ENCODE measurements at places on chromosomes 12 and 14.

DNA sequence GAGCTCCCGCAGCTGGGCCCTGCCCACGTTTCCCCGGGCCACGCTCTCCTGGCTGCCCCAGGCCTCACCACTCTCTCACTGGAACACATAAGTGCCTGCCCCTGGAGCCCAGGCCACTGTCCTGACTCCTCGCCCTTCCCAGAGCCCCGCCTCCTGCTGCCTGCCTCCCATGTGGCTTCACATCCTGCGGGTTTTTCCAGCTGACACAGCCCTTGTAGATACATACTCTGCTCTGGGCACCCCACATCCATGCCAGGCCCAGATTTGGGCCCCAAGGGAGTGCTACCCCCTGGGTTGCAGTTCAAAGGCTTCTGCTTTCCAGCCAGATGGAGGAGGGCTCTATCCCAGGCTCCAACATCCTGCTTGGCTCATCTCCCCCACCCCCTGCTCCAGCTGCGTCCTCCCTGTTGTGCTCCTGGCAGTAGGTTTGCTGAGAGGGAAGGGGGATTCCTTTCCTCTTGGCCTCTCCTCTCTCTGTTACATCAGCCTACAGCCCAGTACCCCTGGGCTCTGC is 60.1 kb downstream of the TSPAN9 start:
- no peak for DNase-seq

DNA sequence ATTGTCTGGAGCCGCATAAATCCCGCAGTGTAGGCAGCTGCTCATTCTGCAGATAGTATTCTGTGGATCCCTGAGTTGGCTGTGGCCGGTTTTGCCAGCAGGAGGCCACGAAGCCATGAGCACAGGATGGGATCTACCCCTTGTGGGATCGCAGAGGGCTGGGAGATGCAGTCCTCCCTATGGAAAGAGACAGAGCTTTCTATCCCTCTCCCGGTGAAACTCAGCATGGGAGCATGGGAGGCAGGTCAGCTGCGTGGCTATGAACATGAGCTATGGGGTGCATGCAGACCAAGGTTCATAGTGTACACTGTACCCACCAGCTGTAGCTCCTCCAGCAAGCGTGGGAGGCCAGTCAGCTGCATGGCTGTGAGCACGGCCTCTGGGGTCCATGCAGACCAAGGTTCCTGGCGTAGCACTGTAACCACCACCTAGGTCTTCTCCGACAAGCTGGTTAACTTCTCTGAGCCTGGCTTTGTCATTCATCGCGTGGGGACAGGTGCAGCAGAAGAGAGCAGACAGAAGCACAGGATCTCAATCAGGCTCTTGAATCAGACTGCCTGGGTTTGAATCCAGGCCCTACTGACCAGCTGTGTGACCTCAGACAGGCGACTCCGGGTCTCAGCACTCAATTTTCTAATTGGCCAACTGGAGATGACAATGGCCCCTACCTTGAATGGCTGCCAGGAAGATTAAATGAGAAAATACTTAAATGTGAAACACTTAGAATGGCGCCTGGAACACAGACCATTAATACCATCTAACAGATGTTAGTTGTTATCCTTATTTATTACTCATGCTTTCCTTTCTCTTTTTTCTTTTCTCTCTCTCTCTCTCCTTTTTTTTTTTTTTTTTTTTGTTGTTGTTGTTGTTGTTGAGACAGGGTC is 6.0 kb downstream of the BDKRB1 start:
- no peak for DNase-seq

DNA sequence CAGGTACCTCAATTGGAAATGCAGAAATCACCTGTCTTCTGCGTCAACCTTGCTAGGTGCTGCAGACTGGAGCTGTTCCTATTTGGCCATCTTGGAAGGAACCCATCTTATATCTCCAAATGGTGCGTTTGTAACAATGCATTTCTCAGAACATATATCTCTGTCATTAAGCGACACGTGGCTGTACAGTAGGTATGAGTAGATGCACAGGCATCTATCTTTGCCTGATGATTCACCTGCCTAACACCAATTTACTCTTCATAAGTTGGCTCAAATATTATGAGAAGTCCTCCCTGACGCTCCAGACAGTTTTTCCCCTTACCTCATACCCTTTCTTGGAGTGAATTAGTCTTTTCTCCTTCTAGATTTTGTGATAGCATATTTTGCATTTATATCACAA is 44.2 kb downstream of the GPR137C start:
- DNase-seq: no peak

DNA sequence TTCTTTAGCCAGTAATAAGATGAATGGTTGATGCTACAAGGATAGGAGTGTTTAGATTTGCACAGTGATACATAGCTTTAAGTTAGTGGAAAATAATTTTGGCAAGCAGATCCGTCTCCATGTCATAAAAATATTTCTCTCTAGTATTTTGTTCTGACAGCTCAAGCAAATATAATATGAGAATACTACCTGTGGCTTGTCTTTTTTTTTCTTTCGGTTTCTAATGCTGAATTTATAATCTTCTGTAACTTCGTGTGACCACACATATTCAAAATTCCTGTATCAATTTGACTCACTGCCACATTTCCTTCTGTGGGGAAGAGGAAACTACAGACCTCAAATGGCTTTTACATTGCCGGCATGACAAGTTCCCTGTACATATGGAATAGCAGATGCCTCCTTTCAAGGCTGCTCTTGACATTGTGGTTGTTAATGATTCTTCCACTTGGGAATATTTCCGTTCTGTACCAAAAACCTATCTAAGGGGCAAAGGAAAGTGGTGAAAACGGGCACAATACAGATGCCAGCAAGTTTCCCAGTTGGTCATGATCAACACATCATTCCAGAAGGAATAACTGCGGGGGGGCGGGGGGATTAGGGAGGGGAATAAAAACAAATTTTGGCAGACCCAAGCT is 103.6 kb upstream of the CCDC91 start:
- DNase-seq: no peak
